Colonic mucosa (tissue), 4 donors: ENCODE measurements at places on chromosomes 3 and 15. TPM values are rescaled to one million over a fixed set of nuclear protein-coding genes. Genes with fewer than 3 reads are reported as not detected.

DNA sequence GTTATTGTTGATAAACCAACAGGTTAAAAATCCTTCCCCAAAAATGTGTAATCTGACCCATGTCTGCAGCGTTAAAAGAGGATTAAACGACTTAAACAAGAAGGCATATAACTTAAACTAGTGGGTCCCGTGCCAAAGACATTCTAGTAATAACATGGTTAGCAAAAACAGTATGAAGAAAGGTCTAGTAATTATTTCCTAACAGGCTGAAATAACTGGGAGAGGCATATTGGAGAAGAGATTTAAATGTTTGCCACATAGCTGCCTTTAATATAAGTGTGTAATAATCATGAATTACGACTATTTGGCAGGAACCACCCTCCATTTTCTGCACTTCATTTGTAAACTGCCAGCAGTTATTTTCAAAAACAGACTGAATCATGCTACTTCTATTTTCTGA is 67.7 kb upstream of the CSPG5 start:
- no peak for DNase-seq
- no peaks in the 10 kb centered on the region for H3K27me3 ChIP-seq
- H3K4me1 ChIP-seq = no peaks in the 10 kb centered on the region
- no peak overlapping the region for H3K4me3 ChIP-seq
- H3K36me3 ChIP-seq = no peaks in the 10 kb centered on the region

GRCh38 chr3:70606018-70606417 is 293.6 kb upstream of the MDFIC2 start:
- no peak for DNase-seq
- H3K4me3 ChIP-seq = no peak overlapping the region
- no peaks in the 10 kb centered on the region for H3K36me3 ChIP-seq

GRCh38 chr15:65980824-65981456 is 111.6 kb downstream of the RAB11A start:
- H3K27ac ChIP-seq = no peak overlapping the region
- H3K36me3 ChIP-seq = no peaks in the 10 kb centered on the region
- H3K27me3 ChIP-seq = no peaks in the 10 kb centered on the region
- DNase-seq = peak; percentile 72
- no peaks in the 10 kb centered on the region for H3K4me1 ChIP-seq

GRCh38 chr15:60798821-60799220 is 319.9 kb upstream of the ICE2 start:
- no peak for DNase-seq
- no peaks in the 10 kb centered on the region for H3K36me3 ChIP-seq
- H3K27me3 ChIP-seq = no peaks in the 10 kb centered on the region
- no peaks in the 10 kb centered on the region for H3K4me1 ChIP-seq
- no peak overlapping the region for H3K27ac ChIP-seq

GRCh38 chr15:82060817-82061216 is 15.0 kb upstream of the MEX3B start:
- H3K27me3 ChIP-seq = peaks cover 6% of the 10 kb centered on the region
- no peaks in the 10 kb centered on the region for H3K36me3 ChIP-seq
- H3K4me3 ChIP-seq = no peak overlapping the region

DNA sequence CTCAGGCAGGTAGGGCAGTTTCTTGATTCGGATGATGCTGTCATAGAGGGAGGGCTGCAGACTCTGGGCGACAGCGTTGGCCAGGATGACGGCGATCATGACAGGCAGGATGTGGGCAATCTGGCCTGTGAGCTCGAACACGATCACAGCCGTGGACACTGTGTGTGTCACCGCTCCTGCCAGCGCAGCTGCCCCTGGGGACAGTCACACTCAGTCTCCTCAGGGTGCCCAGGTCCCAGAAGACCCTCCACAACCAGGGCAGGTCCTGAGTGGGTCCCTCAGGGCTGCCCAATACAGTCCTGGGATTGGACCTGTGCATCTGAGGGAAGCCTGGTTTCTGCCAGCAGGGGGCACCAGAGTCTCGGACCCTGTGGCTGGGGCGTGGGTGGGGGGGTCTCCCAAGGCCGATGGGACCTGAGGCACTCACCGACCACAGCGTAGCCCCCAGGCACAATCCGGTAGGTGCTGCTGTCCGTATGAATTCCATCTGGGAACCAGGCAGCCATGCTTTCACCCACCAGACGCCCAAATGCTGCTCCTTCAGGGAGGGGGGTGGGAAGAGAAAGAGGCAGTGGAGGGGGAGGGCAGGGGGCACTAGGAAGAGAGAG is 7.2 kb downstream of the CLCN2 start:
- no peaks in the 10 kb centered on the region for H3K36me3 ChIP-seq
- no peak overlapping the region for H3K4me3 ChIP-seq
- no peak overlapping the region for H3K27ac ChIP-seq
- no peaks in the 10 kb centered on the region for H3K4me1 ChIP-seq
- DNase-seq = peak; percentile 65

GRCh38 chr15:74850393-74850792 is 7.4 kb upstream of the ULK3 start:
- no peak overlapping the region for H3K4me3 ChIP-seq
- no peak for DNase-seq
- no peaks in the 10 kb centered on the region for H3K27me3 ChIP-seq
- H3K27ac ChIP-seq = no peak overlapping the region
- no peaks in the 10 kb centered on the region for H3K4me1 ChIP-seq

DNA sequence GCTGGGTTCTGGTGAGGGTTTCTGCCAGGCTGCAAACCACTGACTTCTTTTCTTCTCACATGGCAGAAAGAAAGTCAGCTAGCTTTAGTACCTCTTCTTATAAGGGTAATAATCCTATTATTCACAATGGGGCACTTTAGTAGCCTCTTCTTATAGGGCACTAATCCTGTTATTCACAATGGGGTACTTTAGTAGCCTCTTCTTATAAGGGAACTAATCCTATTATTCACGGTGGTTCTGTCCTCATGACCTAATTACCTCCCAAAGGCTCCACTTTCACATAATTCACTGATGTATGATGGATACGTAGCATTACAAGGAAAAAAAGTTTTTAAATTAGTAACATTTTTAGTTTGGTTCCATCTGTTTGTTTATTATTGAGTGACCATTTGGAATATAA is 671.3 kb downstream of the NSUN3 start:
- H3K4me3 ChIP-seq = no peak overlapping the region
- H3K36me3 ChIP-seq = no peaks in the 10 kb centered on the region
- no peaks in the 10 kb centered on the region for H3K4me1 ChIP-seq
- H3K27me3 ChIP-seq = no peaks in the 10 kb centered on the region
- no peak for DNase-seq

GRCh38 chr3:134334231-134334900 is 39.9 kb downstream of the AMOTL2 start:
- no peak for DNase-seq
- no peaks in the 10 kb centered on the region for H3K27me3 ChIP-seq
- peak overlapping the region; percentile 35 for H3K27ac ChIP-seq
- no peak overlapping the region for H3K4me3 ChIP-seq
- no peaks in the 10 kb centered on the region for H3K4me1 ChIP-seq

GRCh38 chr3:154469585-154469984 is 39.6 kb upstream of the GPR149 start:
- H3K4me3 ChIP-seq = no peak overlapping the region
- no peak overlapping the region for H3K27ac ChIP-seq
- no peaks in the 10 kb centered on the region for H3K36me3 ChIP-seq
- no peak for DNase-seq
- H3K4me1 ChIP-seq = no peaks in the 10 kb centered on the region

CILP gene
- 3.7 TPM for total RNA-seq

SUCNR1 gene
- 0.05 TPM for total RNA-seq
